ENCODE measurements at places on chromosomes 12 and 14. TPM values are rescaled to one million over a fixed set of nuclear protein-coding genes. Genes with fewer than 3 reads are reported as not detected.

The RNF212B gene
- not detected for total RNA-seq

The KRT2 gene
- total RNA-seq: not detected

The SYT10 gene
- not detected for total RNA-seq

The CAPZA3 gene
- total RNA-seq: not detected

The CNTN1 gene
- not detected for total RNA-seq

The DLK1 gene
- total RNA-seq: not detected

The DPPA3 gene
- total RNA-seq: not detected

The ANKRD33 gene
- total RNA-seq: not detected

The KRT73 gene
- total RNA-seq: 0.29 TPM

The AVPR1A gene
- not detected for total RNA-seq

DNA sequence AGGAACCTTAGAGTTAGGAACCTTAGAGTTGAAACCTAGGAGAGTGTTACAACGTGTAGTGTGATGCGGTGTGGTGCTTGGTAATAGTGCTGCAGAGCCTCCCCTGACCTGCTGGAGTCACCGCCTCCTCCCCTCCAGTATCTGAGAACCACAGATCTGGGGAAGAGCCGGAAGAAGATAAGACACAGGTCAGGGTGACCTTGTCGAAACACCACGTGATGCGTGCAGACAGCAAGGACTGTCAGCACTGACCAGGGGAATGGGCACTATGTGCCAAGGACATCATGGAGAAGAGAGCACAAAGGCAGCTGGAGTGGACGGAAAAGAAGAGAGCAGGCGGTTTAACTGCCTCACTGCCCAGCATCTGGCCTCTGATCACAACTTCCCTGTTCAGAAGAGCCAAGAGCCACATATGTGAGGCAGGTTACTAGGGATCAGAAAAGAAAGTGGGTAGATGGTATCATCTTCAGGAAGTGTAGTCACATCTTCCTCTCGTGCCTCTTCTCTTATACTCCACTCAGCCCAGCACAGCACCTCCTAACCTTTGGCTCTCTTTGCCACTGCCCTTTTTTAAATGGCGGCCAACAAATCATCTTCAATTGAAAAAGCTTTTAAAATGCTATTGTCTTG lies 93.7 kb downstream of the TESC start:
- no peak for DNase-seq
- peaks cover 6% of the 10 kb centered on the region for H3K4me1 ChIP-seq
- H3K27me3 ChIP-seq: no peaks in the 10 kb centered on the region
- H3K4me3 ChIP-seq: no peak overlapping the region
- no peak overlapping the region for H3K27ac ChIP-seq
- H3K36me3 ChIP-seq: peaks cover 6% of the 10 kb centered on the region

DNA sequence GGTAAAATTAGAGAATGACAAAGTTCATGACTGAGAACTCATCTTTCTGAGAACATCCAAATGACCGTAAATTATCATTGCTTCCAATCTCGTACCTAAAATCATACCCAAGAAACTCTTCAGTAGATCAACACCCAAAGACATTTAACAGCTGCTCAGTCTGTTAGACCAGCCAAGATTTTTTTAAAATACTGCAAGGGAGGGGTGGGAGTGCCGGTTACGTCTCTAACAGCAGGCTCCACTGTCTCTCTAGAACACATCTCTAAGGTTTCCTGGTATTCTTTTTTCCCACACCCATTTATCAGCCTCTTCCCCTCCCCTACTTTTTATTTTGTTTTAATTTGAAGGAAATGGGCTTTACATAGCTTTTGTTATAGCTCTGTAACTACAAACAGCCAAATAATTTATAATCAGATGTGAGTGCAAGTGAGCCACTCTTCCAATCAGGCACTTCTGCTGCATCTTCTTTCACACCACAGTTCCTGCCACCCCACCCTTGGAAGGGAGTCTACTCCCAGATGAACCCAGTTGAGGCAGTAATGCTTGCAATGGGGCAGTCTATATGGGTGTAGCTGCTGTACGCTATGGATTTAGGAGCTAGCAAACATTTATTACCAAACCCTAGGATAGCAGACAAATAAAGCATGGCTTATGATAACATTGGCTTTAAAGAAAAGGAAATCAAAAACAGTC lies 21.9 kb downstream of the PTPRB start:
- H3K27me3 ChIP-seq: peaks cover 21% of the 10 kb centered on the region
- peaks cover under 1% of the 10 kb centered on the region for H3K4me1 ChIP-seq
- no peak overlapping the region for H3K27ac ChIP-seq
- no peaks in the 10 kb centered on the region for H3K36me3 ChIP-seq
- DNase-seq: no peak
- no peak overlapping the region for H3K4me3 ChIP-seq

DNA sequence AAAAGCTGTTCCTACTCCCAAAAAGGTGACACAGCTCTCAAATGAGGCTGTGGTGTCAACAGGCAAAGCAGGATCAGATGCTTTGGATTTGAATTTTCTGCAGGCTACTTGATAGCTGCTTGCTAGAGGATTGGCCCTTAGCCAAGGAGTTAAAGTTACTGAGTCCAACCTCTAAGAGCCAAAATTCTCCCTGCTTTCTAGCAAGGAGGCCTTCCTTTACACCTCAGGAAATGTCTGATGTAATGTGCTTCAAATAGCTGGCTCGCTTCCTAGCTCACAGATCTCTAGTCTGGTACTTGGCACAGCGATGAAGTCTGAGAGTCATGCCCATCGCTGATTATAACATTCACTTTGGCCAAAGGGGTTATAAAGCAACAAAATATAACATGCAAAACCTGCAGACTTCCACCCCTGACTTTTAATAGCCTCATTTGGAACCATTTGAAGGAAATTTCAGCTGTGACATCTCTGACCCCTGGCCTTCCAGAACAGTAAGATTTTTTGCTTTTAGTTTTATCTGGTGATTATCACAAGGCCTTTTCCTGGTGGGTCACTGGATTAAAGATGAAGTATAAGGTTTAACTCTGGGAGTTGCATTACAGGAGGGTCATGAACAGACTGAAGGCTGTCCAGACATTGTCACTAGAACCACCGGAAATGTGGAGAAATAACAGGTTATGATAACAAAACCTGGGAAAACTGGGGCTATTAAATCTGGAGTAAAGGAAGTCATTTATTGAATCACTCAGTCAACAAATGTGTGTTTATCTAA lies 189.7 kb downstream of the EPS8 start:
- no peaks in the 10 kb centered on the region for H3K36me3 ChIP-seq
- H3K4me3 ChIP-seq: no peak overlapping the region
- no peak overlapping the region for H3K27ac ChIP-seq

DNA sequence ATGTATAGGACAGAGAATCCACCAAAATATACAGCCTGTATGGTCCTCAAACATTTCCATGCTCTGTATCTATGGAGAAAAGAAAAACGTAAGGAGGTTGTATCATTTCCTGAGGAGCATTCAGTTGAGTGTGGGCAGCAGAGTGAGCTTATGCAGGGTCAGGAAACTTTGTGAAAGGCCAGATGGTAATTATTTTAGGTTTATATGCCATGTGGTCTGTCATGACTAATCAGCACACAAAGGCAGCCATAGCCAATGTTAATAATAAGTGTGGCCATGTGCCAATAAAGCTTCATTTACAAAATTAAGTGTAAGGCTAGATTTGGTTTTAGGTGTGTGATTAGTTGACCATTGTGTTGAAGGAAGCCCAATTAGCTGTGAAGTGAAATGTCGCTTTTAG lies 33.2 kb upstream of the A2M start:
- DNase-seq: no peak
- no peak overlapping the region for H3K27ac ChIP-seq
- no peaks in the 10 kb centered on the region for H3K27me3 ChIP-seq
- H3K4me1 ChIP-seq: peaks cover 14% of the 10 kb centered on the region
- H3K4me3 ChIP-seq: no peak overlapping the region

DNA sequence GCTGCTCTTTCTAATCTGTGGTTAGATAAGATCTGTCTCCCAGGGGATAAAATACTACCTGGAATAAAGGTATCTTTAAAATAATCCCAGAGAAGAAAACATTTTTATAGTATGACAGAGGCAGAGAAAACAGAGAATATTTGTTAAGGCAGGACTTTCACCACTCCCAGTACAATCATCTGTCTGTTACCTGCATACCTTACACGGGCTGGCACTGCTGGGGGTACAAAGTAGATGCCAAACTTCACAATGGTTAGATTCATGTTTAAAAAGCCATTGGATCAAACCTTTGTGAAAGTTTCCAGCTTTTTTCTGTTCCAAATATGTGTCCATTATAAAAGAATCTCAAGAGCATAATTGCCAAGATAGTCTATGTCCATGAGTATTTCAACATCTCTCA lies 273.6 kb upstream of the BTG1 start:
- peaks cover 3% of the 10 kb centered on the region for H3K36me3 ChIP-seq
- H3K4me1 ChIP-seq: peaks cover 30% of the 10 kb centered on the region

- H3K27me3 ChIP-seq: no peaks in the 10 kb centered on the region
- no peaks in the 10 kb centered on the region for H3K4me1 ChIP-seq
- DNase-seq: no peak
Observed at GRCh38 chr12:95887311-95887710, 28.6 kb downstream of the SNRPF start.

DNA sequence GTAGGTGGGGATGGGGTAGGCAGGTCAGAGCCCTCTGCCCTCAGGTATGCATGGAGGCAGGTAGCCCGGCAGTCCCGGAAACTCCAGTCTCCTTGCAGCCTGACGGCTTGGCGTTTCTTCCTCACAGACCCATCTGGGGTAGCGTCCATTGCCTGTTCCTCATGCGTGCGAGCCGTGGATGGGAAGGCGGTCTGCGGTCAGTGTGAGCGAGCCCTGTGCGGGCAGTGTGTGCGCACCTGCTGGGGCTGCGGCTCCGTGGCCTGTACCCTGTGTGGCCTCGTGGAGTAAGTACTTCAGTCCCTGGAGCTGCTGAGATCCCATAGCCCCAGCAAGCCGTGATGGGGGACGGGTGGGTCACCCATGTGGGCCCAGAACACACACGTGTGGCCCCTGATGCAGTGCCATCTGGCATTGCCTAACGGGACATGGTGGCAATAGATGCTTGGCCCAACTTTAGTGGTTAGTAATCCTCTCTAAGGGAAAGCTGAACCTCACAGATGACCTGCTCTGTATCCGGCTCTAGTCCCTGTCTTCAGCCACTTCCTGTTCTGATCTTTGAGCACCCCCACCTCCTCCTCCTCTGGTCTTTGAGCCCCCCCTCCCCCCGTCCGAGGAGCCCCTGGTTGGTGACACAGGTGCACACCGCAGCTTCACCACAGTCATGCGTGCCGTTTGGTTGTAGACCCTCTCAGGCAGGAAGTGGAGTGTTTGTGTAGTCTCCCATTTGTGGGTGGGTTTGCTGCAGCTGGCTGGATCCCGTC lies 3.7 kb downstream of the SIVA1 start:
- H3K4me3 ChIP-seq: peak overlapping the region; percentile 34
- H3K27me3 ChIP-seq: no peaks in the 10 kb centered on the region
- H3K36me3 ChIP-seq: peaks cover 34% of the 10 kb centered on the region
- no peak for DNase-seq

DNA sequence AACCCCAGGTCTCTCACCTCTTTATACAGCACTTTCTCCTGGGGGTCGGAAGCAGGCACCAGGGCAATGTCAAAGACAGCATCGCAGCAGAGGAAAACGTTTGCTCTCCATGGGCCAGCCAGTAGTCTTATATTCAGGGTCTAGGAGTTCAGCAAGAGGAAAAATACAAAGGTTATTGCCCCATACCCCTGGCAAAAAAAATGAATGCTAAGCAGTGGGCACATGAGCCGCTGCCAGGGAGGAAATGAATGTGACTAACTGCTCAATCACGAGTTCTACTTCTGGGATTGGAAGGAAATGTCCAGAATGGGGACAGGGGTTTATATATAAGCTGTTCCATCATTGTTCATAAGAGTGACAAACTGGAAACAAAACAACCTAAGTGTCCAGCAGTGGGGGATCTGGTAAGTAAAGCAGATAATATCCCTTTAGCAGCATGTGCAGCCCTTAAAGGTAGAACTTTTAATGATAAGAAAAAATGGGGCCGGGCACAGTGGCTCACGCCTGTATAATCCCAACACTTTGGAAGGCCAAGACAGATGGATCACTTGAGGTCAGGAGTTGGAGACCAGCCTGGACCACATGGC lies 53.8 kb downstream of the PHETA1 start:
- H3K27ac ChIP-seq: no peak overlapping the region
- no peak overlapping the region for H3K4me3 ChIP-seq
- no peak for DNase-seq
- peaks cover 10% of the 10 kb centered on the region for H3K27me3 ChIP-seq

- DNase-seq: peak; percentile 53
- peaks cover 11% of the 10 kb centered on the region for H3K27me3 ChIP-seq
- H3K36me3 ChIP-seq: peaks cover 3% of the 10 kb centered on the region
- H3K4me1 ChIP-seq: peaks cover 28% of the 10 kb centered on the region
Observed at GRCh38 chr12:51269174-51270066, 795 bp downstream of the SMAGP start.

- H3K4me1 ChIP-seq: peaks cover 35% of the 10 kb centered on the region
- no peaks in the 10 kb centered on the region for H3K27me3 ChIP-seq
- peaks cover 34% of the 10 kb centered on the region for H3K36me3 ChIP-seq
- H3K27ac ChIP-seq: peak overlapping the region; percentile 69
Observed at GRCh38 chr14:50047274-50047676, 69.1 kb downstream of the VCPKMT start.

DNA sequence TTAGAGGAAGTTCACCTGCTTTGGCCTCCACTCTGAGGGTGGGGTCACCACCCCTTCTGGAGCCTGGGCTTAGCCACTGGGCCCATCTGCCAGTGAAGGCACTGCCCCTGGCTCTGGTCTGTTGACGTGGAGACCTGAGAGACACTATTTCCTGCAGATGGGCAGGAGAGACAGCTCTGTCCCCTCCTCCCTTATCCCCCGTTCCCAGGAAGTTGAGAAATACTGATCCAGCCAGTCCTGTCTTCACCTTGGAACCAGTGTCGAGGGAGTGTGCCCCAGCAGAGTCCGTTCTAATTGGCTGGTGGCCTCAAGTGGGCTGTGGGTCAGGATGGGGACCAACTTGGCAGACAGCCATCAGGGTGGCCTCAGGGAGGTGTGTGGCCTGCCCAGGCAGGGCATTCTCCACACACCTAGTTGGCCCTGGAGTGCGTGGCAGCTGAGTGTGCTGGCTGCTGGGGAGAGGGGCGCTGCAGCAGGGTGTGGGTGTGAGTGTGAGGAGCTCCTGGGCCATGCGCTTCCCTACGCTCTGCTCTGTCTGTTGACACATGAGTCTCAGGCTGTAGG lies 25.4 kb downstream of the CLSTN3 start:
- H3K36me3 ChIP-seq: no peaks in the 10 kb centered on the region
- no peak overlapping the region for H3K27ac ChIP-seq
- no peak for DNase-seq
- no peaks in the 10 kb centered on the region for H3K4me1 ChIP-seq
- no peak overlapping the region for H3K4me3 ChIP-seq

GRCh38 chr14:73243341-73243740 lies 6.0 kb downstream of the PAPLN start:
- H3K27me3 ChIP-seq: peaks cover 75% of the 10 kb centered on the region
- H3K4me1 ChIP-seq: peaks cover 28% of the 10 kb centered on the region
- H3K27ac ChIP-seq: no peak overlapping the region
- H3K36me3 ChIP-seq: no peaks in the 10 kb centered on the region

GRCh38 chr14:33484264-33484663 lies 466.6 kb downstream of the EGLN3 start:
- H3K4me1 ChIP-seq: no peaks in the 10 kb centered on the region
- peaks cover 7% of the 10 kb centered on the region for H3K27me3 ChIP-seq
- H3K4me3 ChIP-seq: no peak overlapping the region
- no peak for DNase-seq

GRCh38 chr14:35861204-35861868 lies 35.2 kb downstream of the BRMS1L start:
- peaks cover 17% of the 10 kb centered on the region for H3K36me3 ChIP-seq
- no peak for DNase-seq
- no peaks in the 10 kb centered on the region for H3K27me3 ChIP-seq

- DNase-seq: no peak
- no peaks in the 10 kb centered on the region for H3K36me3 ChIP-seq
- H3K4me1 ChIP-seq: no peaks in the 10 kb centered on the region
- H3K27me3 ChIP-seq: peaks cover 22% of the 10 kb centered on the region
- H3K27ac ChIP-seq: no peak overlapping the region
- no peak overlapping the region for H3K4me3 ChIP-seq
Observed at GRCh38 chr12:64053117-64053516, 169.0 kb downstream of the KICS2 start.
